ENCODE measurements at places on chromosomes 11 and 22.

GRCh38 chr11:110947096-110947495 is 234.9 kb upstream of the ARHGAP20 start:
- no peak for DNase-seq

DNA sequence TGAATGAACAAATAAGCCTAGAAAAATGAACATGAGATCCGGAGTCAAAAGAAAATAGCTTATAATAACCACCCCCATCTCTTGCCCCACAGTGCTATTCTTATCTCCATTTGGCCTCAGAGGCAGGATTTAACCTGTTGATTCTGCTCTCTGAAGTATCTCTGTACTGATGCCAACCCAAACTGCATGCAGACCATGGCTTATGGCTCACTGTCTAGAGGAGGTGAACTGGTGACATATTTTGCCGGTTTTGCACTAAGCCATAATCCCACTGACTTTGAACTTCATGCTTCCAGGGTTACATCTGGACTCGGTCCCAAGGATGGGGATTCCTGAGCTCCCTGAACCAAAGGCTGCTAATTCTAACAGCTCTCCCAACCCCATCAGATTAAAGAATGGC is 397.1 kb downstream of the TENM4 start:
- no peak for DNase-seq

DNA sequence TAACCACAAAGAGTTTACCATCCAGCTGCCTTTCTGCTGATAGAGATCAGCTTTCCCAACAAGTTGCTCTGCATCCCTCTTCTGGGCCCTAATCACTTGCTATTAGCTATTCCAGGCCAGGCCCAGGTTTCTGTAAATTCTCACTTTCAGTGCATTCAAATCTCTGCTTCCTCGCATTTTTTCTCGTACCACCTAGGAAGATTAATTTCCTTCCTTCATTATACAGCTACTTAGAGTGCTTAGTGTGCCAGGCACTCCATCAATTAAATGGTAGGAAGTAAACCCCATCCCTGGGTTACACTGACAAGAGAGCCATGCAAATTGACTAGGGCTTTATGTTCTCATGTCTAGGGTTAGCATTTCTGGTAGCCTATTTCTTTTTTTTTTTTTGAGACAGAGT is 9.7 kb downstream of the SIAE start:
- DNase-seq = no peak

- DNase-seq = peak; percentile 29
These were observed 629 bp downstream of the PSMA1 start for GRCh38 chr11:14519597-14519916.

DNA sequence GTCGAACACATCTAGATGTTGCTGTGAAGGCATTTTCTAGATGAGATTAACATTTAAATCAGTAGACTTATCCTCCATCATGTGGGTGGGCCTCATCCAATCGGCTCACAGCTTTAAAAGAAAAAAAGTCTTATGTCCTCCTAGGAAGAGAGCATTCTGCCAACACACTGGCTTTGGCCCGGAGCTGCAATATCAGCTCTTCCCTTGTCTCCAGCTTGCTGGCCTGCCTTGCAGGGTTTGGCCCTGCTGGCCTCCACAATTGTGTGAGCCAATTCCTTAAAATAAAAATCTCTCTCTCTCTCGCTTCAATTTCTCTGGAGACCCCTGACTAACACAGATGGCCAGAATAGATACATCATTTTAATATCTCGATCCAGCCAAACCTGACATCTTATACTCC is 13.1 kb upstream of the ABCC8 start:
- no peak for DNase-seq

DNA sequence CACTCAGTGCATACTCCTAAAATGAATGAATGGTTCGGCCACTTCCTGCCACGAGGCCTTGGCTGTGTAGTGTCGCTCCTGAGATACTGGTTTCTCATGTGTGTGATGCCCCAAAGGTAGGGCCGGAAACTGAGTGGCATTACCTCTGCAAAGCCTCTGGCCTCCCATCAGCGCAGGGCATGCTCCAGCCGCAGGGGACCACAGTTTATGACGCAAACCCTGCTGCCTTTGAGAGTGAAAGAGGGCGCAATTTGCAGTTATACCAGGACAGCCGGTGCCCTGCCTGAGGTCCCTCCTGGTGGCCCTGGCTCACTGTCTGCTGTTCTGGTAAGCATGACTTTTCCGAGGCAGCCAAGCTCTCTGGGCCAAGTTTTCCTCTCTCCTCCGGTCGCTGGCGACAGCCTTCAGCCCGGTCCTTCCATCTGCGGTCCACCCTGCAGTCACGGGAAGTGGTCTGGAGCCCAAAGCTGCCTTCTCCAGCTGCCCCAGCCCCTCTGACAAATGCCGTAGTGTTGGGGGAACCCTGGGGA is 2.4 kb upstream of the FGF3 start:
- DNase-seq = no peak

GRCh38 chr11:77705876-77706579 is 68.4 kb upstream of the CLNS1A start:
- DNase-seq = no peak

- peak; percentile 40 for DNase-seq
These were observed 2.4 kb downstream of the SIDT2 start for GRCh38 chr11:117180661-117181585.

DNA sequence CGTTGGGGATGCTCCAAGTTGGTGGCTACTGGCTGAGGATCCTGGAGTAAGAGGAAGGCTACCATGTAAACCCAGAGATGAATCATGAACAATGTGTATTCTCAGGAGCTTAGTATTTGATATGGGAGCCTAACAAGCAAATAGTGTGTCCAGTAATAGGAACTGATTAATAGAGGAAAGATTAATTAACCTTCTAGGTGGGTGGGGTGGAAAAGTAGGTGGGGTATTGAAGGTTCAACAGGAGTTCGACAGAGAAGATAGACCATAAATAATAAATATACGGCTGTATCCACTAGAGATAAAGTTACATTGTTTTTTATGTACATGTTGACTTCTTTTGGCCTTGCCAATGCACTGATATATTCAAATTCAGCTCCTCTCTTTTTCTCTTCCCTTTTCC is 43.1 kb downstream of the BMAL1 start:
- DNase-seq = no peak

Measured in stimulated activated naive CD4-positive, alpha-beta T cell treated with Interleukin-2 at 50 U/mL for 16 hours (primary cell).